Hematopoietic multipotent progenitor cell treated with erythropoietin and hydrocortisone succinate and interleukin-3 and kit ligand, for 15 days (in vitro differentiated cells): ENCODE measurements at places on chromosomes 7 and 10.
A peak's percentile ranks its signal among the peaks of the same experiment; 100 is the strongest.

GRCh38 chr10:98357194-98357822 lies 57.7 kb downstream of the PYROXD2 start:
- DNase-seq: no peak

- DNase-seq: no peak
Observed at GRCh38 chr10:38032886-38033285, 22.4 kb downstream of the ZNF33A start.

GRCh38 chr10:6269432-6269831 lies 66.7 kb downstream of the PFKFB3 start:
- DNase-seq: no peak

DNA sequence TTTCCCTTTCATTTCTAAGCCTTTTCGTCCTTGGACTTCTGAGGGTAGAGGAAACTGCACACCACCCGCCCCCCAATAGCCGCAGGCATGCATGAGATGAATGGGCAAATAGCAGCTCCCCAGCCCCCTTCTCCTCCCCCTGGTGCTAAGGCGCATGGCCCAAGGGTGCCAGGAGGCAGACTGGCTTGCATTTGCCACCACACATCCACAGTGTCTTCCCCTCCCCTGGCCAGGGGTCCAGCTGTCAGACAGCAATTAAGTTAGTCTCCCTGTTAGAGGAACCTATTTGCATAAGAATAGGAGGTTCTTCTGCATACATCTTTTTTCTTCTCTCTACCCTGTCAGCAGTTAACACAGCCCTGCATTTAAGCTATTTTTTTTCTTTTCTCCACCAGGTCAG lies 20.2 kb downstream of the TOMM7 start:
- DNase-seq: no peak

DNA sequence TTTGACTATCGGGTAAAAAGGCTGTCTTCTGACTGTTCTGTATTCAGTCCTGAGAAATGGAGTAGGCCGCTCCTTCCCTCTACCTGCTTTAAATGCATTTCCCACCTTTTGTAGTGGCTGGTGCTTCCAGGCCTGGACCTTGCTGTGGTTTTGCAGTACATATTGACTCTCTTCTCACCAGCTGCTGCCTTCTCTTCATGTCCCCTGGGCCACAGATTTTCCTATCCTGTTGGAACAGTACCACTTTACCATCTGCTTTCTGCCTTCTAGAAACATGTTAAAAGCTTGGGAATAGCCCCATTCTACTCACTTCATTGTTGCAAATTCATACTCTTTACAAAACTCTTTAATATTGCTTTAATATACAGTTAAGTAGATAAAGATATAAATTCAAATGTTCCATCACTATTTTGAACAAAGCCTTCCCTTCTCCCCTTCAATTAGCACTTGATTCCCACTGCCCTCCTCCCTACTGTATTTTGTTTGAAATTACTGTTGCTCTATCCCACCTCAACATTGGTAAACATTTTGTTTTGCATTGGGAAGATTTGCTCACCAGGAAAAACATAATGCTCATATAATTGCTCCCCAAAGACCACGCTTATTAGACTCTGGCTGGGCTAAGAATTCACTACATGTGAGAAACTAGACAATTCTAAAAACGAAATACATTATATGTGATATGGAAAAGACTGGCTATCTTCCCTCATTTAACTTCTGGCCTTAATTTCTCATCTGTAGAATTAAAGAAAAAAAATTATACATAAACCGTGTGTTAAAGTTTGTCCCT lies 17.3 kb upstream of the SEMA3C start:
- no peak for DNase-seq

GRCh38 chr7:127532151-127532550 lies 53.2 kb downstream of the GCC1 start:
- no peak for DNase-seq

GRCh38 chr7:112654322-112655216 lies 135.6 kb downstream of the TMEM168 start:
- DNase-seq: no peak

DNA sequence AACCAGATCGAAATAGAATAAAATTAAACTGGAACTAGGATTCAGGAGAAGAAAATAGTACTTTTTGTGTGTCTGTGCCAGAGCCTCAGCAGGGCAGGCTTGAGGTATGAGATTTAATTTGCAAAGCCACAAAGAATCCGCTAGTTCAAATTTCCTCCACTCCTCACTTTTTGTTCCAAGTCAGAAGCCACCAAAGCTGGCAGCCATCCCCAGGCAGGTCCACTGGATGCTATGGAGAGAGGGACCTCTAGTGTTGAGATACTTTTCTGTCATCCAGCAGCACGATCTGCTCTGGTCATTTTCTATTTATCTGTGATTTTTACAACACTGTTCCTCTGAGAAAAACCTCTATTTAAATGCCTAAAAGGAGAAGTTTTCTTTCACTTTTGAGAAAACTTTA lies 147.9 kb upstream of the FRMD4A start:
- DNase-seq: no peak

GRCh38 chr10:118459642-118460193 lies 117.6 kb upstream of the FAM204A start:
- peak; percentile 35 for DNase-seq

GRCh38 chr10:74994854-74995253 lies 116.6 kb upstream of the SAMD8 start:
- DNase-seq: no peak

DNA sequence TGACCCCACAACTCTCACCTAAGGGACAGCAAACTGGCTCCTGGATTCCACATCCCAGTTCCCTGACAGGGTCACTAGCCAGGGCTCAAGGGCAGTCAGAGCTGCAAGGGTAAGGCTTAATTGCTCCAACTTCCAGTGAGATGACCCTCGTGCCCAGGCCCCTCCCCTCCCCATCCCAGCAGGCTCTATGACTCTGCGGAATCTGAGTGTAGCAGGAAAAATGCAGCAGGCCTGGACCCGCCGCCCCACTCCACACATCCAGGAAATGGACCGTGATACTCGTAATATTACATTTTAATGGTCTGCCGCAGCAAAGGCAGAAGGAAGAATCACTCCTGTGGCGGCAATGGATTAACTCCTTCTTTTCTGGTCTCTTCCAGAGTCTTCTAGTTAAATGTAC lies 91.7 kb upstream of the CHST15 start:
- DNase-seq: no peak
